RPMI8226 (cell line): ENCODE measurements at places on chromosomes 13 and 19.
A peak's percentile ranks its signal among the peaks of the same experiment; 100 is the strongest.

- no peak for DNase-seq
These were observed 92.1 kb downstream of the USP12 start for GRCh38 chr13:27079421-27079958.

- no peak for DNase-seq
These were observed 4.0 kb downstream of the METTL21C start for GRCh38 chr13:102690883-102691282.

DNA sequence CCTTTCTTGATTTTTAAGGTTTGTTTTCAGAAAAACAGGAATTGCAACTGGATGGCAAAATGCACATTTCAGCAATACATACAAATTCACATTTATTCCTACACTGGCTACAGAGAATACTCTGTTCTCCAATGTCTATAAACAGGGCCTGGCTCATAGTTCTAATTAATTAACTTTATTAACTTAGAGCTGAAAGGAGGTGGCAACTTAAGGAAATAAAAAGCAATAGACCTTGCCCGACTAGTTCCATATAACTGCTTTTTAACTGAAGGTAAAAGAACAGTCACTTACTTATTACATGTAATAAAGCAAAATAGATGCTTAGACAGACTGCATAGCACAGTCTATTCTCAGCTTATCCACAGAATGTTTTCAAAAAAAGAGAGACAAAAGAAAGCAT lies 498.5 kb downstream of the DIAPH3 start:
- no peak for DNase-seq

DNA sequence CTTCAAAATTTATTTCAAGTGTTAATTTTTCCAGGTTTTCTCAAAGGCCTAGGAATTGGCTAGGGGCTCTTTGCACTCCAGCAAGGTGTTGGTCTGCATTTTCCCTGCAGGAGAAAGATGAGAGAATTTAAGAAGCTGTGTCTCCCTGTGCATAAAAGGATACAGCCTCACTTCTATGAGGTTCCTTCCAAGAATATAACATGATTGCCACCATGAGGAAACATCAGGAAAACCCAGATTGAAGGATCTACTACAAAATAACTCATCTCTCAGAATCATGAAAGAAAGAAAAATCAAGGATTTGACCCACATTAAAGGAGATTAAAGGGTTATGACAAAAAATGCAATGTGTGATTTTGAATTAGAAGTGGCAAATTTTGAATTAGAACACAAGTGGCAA lies 69.9 kb downstream of the RUBCNL start:
- DNase-seq, result no peak

DNA sequence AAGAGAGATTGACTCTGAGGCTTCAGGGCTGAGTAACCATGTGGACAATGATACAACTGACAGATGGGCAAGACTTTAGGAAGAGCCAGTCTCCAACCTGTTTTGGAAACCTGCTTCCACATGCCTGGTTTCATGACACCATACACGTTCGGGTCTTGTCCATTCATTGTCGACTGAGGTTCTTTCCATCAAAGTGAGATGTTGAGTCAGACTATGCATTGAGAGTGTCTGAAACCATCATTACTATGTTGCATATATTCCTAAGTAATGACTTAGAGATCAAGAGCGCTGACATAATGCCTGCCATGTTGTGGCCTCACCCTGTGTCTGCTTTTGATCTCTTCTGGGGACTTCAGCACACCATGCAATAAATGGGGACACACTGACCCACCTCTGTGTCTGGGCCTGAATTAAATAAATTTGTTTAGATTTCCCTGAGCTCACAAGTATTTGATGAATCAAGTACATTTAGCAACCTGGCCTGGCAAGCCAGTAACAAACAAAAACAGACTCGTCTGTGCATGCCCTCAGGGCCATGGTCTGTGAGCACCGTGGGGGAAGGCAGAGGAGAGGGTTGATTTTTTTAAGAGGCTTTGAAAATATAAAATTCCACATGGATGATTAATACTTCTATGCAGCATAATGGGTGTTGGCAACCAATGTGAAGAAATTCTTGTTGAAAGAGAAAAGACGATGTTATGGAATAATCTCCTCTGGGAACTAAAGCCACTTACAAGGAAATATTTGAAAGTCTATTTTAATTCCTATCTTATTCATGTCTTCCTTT lies 49.9 kb upstream of the UBAC2 start:
- DNase-seq, result no peak

DNA sequence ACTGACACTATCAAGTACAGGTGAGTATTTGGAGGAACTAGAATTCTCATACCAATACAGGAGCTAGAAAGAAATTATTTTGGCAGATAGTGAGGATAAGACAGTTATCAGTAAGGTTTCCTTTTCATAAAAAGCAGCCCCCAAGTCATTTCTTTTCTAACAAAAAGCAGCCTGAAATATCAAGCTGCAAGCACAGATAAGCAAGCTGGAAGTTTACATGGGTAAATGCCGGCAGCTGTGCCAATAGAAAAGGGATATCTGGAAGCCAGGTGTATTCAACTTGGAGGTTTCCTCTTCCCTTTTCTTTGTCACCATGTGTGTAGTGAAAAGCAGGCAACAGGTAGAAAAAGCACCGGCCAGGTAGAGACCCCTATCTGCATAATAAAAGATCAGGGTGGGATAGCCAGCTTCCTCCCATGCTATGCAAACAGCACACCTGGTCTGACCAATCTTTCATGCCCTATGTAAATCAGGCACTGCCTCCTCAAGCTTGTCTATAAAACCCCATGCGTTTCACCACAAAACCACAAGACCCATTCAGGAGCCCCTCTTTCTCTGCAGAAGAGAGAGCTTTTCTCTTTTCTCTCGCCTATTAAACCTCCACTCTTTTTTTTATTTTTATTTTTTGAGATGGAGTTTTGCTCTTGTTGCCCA lies 22.9 kb downstream of the CYP4F2 start:
- no peak for DNase-seq

DNA sequence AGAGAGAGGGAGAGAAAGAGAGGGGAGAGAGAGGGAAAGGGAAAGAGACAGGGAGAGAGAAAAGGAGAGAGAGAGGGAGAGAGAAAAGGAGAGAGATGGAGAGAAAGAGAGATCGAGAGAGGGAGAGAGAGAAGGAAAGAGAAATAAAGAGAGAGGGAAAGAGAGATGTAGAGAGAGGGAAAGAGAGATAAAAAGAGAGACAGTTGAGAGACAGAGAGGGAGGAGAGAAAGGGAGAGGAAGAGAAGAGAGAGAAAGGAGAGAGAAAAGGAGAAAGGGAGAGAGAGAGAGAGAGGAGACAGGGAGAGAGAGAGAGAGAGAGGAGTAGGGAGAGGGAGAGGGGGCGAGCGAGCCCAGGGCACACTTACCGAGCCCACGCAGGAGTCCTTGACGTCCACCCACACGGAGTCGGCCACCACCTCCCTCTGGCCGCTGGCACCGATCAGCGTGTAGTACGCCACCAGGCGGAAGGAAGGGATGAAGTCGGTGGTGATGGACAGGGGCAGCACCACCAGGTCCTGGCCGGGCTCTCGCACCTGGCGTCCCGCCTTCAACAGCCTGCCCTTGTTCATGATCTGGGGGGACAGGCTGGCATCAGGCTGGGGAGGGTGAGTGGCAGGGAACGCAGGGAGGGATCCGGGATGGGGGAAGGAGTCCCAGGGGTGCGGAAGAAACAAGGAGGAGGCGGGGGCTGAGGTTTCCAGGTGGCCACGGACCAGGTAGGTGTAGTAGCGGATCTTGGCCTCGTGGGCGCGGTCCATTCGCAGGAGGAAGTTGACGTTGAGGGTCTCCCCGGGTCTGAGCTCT lies 10.0 kb downstream of the C3 start:
- DNase-seq, result peak; percentile 56
